ENCODE measurements at places on chromosomes 16 and 17.

DNA sequence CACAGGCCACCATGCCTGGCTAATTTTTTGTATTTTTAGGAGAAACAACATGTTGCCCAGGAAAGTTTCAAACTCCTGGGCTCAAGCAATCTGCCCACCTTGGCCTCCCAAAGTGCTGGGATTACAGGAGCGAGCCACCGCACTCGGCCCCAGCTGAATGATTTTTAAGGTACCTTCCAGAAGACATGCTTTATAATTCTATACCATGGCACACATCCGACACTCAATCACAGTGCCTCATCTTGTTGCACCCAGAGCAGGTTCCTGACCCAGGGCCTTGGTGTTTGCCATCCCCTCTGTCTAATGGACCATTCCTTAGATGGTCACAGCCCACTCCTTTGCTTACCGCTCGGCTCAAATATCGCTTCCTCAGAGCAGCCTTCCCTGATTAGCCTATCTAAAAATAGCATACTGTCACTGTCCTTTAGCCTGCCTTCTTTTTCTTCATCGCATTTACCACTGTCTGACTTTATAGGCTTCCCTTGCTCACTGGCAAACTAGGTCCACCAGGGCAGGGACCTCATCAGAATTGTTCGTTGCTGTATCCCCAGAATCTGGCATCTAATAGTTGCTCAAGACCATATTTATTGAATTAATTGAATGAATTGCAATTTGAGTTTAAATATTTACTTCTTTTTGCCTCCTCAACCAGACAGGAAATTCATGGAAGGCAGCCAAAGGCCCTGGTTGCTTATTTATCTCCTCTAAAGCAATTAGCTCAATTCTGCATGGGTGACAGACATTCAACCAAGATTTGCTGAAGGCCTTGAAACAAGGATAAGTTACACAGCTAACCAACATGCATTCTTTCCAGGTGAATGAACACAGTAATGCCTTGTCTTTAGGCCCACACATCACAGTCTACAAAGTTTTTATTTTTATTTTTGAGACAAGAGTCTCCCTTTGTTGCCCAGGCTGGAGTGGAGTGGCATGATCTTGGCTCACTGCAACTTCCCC, 6.3 kb upstream of the TENT4B start:
- DNase-seq: no peak

DNA sequence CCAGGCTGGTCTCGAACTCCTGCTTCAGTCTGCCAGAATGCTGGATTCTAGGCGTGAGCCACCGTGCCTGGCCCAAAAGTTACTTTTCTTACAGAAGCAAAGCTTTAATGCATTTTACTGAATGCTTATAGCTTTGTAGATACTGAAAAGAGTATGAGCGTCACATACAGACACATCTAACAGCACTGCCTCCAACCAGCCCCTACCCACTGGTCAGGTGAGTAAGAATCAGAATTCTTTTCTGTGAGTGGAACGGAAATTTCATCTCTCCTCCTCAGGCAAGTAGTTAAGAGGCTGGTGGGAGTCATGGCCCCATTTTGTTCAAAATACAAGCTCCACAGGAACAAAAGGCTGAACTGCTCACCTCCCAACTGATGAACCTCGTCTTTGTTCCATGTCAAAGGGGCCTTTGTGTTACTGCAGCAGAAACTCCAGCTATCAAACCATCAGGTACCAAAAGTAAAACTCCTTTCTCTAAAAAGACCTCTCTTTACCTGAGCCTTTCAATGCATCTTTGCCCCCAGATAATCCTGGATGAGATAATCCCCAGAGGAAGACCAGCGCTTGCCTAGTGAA, 92.4 kb upstream of the RPH3AL start:
- DNase-seq: no peak

GRCh38 chr16:20382202-20382948, 22.2 kb downstream of the PDILT start:
- no peak for DNase-seq

DNA sequence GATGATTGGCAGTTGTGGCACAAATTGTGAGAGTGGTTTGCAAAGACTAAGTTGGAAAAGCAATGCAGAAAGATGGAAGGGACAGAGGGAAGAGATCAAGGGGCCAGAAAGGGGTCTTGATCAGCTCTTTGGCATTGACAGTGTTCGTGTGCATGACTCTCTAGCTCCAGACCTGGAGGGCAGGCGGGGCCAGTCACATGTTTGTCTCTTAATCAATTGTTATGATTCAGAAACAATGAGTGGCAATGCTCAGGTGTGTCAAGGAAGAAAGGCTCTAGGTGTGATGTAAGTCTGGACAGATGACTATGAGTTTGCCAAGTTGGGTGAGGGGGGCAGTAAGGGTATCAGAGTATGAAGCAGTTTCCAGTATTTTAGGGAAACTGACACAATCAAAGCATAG, 32.1 kb downstream of the WSB1 start:
- no peak for DNase-seq

- DNase-seq: no peak
These were observed 411.8 kb upstream of the SALL1 start for GRCh38 chr16:51562891-51563290.

DNA sequence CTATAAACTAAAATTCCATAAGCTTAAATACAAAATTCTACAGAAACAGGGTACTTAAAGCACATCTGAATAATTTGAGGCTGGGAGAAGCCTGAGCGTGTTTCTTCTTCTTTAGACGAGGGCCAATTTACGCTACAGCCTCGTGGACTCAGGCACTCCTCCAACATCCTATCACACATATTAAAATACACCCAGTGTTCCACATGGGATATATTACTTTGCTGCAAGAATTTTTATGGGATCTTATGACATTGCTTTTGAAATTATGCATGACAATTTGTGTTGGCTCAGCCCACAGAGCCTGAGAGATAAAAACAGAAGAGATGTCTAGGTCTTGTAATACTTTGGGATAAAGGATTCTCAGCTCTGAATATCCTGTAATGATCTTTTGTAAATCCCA, 3.5 kb upstream of the TANGO6 start:
- no peak for DNase-seq

DNA sequence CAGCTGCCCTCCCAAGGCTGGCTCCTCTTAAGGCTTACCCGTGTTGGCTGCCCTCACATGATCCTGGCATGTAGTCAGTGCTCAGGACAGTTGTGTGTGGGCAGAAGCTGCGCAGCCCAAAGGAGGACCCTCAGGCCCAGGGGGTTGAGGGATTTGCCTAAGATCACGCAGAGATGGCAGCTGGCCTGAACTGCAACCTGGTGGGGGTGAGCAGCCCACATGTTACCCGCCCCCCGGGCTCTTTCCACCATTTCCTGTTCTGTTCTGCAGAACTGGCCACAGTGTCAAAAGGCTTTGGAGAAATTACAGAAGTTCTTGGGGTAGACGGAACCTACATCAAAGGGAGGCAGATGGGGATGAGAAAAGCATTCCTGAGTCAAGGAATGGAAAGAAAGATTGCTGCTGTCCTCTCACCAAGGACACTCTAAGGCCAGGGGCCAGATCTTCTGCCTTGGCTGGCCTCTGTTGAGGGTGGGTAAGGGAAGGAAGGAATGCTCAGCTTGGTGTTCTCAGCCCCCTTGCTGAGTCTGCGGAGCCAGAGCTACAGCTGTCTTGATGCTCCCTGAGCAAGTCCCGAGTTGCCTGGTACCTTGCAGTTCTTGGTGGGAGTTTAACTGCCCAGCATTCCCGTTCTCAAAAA, 53.0 kb downstream of the EPN2 start:
- no peak for DNase-seq

GRCh38 chr17:10060526-10060925, 137.9 kb downstream of the GAS7 start:
- DNase-seq: no peak
